Stimulated activated CD4-positive, alpha-beta T cell treated with anti-CD3 and anti-CD28 coated beads, Interleukin-15, amount 100 ng/mL, for 1 hour (primary cell): ENCODE measurements at places on chromosomes 4 and X.

GRCh38 chr4:25875281-25875745 is 12.5 kb upstream of the SEL1L3 start:
- no peak for DNase-seq

- no peak for DNase-seq
Measured at GRCh38 chrX:64850371-64851082, 125.7 kb downstream of the ZC4H2 start.

DNA sequence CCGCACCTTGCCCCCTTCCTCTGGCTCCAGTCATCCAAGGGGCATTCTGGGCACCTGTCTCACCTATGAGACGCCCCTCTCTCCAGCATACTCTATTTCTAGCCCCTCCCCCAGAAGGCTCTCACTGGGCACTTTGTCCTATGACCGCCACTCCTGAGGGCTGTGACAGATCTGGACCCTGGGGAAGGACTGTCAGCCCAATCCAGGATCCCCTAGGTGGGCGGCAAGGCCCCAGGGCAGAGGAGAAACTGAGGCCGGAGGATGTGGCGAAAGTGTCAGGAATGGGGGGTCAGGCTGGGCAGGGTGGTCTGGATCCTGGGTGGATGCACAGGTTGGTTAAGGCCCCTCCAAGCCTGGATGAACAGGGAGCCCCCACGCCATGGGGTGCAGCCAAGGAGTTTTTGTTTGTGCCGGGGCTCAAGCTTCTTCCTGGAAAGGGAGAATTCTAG is 16.2 kb upstream of the NAT8L start:
- no peak for DNase-seq

- no peak for DNase-seq
Measured at GRCh38 chr4:47774079-47774478, 63.8 kb downstream of the CORIN start.

- DNase-seq, result no peak
Measured at GRCh38 chrX:68915778-68916177, 87.0 kb downstream of the EFNB1 start.

GRCh38 chrX:24563291-24564010 is 83.7 kb downstream of the PCYT1B start:
- DNase-seq, result no peak

GRCh38 chr4:143185253-143186107 is 763 bp downstream of the USP38 start:
- DNase-seq, result no peak

DNA sequence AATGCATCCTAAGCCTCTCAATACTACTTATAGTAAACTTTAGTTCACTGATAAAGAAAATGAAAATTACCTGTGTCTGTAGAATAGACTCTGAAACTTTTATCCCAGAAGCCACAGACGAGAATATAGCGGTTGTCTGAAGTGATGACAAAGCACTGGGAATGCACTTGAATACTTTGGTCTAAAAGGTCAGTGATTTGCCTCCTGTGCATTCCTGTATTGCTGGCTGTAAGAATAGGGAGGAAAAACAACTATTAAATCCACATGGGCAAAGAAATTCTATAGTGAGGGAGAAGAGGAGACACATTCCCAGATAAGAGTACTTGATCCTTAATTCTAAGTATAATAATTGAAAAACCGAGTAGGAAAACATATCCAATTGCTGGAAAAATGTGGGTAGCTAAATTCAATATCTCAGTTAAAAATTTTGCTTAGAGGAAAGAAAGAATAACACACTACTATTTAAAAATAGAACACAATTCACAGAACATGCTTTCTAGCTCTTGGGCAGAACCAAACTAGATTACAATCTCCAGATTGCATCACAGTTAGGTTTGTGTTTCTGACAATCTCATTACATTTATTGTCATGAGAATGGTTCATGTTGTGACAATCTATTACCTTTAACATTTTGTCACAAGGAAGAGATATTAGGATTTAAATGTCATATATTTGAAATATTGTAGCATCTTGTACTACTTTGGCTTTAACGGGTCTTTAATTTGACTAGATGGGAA is 232.1 kb downstream of the DCLK2 start:
- DNase-seq, result no peak

DNA sequence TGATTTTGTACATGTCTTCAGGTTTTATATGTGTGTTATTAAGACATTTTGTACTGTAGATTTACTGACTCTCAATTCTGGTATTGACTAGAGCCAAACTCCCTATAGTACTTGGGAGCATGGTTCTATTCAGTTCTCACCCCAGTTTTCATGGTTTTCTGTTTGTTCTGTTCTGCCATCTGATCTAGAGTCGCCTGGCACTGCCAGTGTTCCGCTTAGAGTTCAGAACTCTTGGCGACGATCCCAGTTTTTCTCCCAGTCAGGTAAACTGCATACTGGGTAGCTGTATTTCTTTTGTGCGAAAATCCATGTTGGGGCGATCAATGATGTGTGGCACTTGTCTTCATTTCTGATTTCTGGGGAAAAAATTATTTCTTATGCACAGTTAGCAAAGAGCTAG is 78.0 kb downstream of the PHOX2B start:
- no peak for DNase-seq

DNA sequence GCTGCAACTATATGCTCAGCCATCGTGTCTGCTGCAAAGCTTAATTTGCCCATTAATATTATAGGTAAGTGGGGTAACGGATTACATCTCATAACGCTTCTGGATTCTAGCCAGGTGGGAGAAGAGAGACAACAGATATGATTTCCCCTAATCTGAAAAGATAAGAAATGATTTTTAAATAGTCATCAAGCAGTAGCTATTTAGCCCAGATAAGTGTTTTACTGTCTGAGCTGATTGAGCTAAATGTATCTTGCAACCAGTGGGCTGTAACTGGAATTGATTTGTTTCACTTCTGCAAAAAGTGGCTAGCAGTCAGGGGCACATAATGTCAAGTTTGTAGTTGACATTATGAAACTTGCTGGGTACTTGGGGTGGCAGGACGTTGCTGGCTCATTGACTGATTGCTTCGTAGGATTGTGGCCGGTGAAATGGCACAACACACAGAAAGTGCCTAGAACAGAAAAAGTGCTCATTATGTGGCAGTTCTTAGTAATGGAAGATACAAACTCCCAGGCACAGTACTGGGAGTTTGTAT is 18.5 kb downstream of the LAP3 start:
- DNase-seq, result no peak
